ENCODE measurements at places on chromosomes 3 and 15.

DNA sequence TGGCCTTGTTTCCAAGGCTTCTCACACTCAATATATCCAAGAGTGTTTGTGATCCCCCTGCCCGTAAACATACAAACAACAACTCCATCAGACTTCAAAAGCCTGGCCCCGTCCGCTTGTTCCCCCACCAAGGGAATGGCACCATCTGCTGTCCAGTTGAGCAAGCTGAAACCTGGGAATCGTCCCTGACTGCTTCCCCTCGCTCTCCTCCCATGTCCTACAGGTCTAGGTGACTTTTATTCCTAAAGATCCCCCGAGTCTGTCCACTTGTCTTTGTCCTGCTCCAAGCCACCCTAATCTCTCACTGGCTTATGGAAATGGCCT lies 27.9 kb upstream of the FAM174B start:
- DNase-seq, result peak; percentile 89

DNA sequence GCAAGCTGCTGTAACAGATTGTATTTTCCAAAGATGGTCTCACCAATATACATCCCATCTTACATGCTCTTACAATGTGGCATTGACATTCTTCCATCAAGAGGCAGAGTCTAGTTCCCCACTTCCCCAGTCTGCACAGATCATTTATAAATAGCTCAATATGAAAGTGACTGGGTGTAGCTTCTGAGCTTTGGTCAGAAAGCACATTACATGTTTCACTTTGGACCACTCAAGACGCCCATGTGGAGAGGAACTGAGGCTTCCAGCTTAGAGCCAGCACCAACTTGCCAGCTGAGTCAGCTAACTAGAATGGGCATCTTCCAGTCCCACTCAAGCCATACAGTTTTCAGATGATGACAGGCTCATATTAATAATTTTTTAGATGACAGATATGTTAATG lies 45.5 kb downstream of the GREM1 start:
- no peak for DNase-seq

DNA sequence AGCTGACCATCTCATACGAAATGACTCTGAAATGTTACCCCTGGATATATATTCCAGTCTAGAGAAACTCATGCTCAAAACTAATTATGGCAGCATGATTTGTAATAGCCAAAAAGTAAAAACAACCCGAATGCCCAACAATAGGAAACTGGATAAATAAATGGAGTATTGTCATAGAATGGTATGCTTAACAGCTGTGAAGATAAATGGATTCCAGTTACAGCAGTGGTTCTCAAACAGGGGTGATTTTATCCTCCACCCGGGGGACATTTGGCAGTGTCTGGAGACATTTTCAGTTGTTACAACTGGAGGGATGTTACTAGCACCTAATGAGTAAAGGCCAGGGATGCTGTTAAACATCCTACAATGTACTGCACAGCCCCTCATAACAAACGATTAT lies 52.3 kb upstream of the PIAS1 start:
- DNase-seq, result no peak

GRCh38 chr3:30750967-30751366 lies 143.5 kb downstream of the GADL1 start:
- no peak for DNase-seq

- DNase-seq, result no peak
Measured at GRCh38 chr3:98788651-98789050, 25.5 kb downstream of the ST3GAL6 start.

Data from kidney (tissue), 22 donors.